ENCODE measurements at places on chromosomes 11 and 22.

DNA sequence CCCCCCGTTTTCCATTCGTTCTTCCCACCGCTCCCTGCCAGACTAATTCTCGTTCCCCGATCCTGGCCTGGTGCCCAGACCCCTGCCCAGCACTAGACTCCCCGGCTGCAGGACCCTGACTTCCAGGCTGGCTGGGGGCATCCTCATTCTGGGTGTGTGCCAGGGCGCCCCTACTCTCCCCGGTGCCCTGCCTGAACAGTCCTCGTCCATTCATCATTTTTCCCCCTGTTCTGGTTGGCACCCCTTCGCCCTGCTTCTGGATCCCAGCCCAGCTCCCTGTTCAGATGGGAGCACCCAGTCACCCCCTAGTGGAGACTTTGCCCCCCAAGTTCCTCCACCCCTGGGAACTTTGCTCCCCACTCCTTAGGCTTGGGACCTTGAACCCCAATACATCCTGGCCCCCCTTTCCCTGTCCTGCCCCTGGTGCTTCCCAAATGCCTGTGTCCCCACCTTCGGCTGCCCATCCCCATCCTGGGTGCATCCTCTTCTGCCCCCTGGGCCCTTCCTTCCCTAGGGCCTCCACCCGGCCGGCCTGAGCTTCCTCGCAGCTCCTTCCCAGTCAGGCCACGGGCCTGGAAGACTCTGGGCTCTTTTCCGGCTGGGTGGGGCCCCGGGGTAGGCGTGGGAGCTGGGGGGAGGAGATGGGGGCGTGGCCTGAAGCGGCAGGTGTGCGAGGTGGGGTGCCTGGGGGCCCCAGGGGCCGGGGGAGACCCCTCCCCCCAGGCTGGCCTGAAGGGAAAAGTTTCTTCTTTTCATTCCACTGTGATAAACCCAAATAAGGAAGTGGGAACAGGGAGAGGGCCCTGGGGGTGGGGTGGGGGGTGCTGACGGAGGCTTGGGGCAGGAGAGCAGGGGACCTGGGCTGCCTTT, 908 bp downstream of the PLCB3 start:
- DNase-seq: peak; percentile 74

DNA sequence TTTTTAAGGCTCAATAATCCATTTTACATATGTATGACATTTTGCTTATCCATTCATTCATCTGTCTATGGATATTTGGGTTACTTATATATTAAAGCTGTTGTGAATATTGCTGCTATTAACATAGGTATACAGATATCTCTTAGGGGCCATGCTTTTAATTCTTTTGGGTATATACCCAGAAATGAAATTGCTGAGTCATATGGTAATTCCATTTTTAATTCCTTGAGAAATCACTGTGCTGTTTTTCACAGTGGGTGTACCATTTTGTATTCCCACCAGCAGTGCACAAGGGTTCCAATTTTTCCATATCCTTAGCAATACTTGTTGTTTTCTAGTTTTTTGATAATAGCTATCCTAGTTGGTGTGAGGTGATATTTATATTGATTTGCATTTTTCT, 19.0 kb downstream of the PRMT3 start:
- DNase-seq: no peak

DNA sequence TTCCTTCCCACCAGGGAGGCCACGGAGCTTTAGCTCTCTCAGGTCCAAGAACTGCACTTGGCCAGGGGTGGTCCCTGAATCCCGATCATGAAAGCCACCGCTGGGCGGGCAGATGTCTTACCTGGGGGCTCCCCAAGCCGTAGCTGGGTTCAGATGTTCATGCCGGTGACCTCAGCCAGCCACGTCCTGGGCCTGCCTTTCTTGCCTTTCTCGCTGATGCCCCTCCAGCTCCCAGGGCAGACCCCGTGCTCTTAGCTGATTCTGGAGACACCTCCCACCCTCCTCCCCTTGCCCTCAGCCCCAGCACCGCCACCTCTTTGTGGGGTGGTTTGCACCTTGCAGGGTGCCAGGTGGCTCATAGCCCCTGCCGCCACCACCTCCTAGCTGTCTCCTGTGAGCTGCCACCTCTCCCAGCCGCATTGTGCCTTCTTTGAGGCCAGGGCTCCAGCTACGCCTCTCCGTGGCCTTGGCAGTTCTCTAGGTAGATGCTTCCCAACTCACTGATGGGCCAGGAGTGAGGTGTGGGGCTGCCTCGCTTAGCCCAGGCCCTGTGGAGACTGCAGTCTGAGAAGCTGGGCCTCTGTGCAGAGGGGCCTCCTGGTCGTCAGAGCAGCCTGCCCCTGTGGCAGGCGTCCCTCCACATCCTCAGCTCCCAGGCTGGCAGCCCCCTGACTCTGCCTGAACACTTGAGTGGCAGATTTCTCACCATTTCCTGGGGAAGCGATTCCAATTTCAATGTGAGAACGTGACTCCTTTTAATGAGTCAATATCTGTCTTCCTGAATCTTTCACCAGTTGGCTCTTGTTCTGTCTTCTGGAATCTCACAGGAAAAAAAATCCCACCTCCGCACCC, 97.6 kb upstream of the B3GAT1 start:
- DNase-seq: no peak

DNA sequence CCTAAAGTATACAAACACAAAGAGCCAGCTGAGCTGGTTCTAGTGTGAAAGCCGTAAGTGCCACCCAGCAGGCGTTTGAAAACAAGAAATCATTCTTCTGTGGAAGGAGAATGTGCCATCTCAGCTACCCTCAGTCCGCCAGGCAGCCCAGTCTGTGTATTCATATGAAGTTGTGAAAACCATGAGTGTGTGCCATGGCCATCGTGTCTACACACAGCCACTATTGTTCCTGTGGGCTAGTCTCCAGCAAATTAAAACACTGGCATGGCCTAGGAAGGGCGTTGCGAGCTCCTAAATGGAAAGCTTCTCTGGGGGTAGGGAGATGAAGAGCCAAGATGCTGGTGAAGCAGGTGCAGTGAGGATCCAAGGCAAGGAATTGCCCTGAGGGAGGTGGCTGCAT, 51.5 kb upstream of the HORMAD2 start:
- no peak for DNase-seq

GRCh38 chr11:105780781-105781525, 171.1 kb downstream of the GRIA4 start:
- peak; percentile 58 for DNase-seq

DNA sequence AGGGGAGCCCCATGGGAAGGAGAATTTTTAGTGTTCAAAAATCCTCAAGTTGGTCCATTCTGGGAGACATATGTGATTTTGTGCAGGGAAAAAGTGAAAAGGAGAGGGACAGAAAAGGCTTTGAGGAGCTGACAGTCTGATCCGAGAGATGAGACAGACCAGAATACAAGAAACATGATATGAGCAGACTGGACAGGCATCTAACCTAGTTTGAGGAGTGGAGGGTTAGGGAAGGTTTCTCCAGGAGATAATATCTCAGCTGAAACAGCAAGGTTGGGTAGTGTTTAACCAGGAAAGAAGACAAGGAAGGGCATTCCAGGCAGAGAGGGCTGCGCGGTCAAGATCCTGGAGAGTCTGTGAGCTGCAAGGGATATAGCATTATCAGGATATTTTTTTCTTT, 101.4 kb upstream of the NCAM1 start:
- no peak for DNase-seq

DNA sequence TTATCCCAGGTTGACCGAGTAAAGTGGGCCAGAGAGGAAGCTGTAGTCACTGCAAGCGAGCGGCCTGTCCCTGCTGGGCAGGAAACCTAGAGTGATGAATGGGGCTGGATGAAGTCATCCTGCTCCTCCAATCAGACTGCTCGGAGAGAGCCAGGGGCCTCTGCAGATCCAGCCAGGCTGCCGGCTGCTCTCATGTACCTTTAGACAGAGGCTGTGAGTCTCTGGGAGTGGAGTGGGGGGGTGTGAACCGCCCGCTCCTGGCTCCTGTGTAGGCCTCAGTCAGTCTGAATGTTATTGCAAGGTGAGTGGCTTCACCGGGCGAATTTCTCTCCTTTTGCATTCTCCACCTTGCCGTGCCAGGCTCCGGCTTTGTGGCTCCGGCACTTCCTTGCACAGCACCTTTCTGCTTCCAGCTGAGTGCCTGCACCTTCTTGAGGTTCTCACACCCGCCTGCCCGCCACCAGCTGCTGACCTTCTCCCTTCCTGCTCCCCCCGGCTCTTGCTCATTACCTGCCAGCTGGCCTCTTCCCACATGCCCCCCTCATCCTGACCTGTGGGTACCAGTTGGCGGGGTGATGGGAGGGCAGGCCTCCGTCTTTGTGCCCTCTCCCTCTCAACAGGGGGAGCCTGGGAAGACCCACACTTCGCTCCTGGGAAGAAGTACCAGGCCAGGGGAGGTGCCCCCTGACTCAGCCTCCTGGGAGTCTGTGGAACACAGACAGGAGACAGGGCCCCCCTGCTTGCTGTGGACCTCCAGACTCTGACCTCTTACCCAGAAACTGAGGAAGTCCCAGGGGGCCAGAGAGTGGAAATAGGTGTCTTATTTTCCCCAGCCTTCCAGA, 79.9 kb downstream of the GRAMD1B start:
- DNase-seq: peak; percentile 85

GRCh38 chr11:127103586-127104388, 103.2 kb upstream of the KIRREL3 start:
- DNase-seq: peak; percentile 27

- DNase-seq: peak; percentile 39
Measured at GRCh38 chr11:31815711-31816467, 4.8 kb upstream of the PAX6 start.

- no peak for DNase-seq
Measured at GRCh38 chr11:66221012-66221411, 47.4 kb upstream of the RAB1B start.

GRCh38 chr11:18611196-18611595, 11.6 kb downstream of the MISFA start:
- no peak for DNase-seq

DNA sequence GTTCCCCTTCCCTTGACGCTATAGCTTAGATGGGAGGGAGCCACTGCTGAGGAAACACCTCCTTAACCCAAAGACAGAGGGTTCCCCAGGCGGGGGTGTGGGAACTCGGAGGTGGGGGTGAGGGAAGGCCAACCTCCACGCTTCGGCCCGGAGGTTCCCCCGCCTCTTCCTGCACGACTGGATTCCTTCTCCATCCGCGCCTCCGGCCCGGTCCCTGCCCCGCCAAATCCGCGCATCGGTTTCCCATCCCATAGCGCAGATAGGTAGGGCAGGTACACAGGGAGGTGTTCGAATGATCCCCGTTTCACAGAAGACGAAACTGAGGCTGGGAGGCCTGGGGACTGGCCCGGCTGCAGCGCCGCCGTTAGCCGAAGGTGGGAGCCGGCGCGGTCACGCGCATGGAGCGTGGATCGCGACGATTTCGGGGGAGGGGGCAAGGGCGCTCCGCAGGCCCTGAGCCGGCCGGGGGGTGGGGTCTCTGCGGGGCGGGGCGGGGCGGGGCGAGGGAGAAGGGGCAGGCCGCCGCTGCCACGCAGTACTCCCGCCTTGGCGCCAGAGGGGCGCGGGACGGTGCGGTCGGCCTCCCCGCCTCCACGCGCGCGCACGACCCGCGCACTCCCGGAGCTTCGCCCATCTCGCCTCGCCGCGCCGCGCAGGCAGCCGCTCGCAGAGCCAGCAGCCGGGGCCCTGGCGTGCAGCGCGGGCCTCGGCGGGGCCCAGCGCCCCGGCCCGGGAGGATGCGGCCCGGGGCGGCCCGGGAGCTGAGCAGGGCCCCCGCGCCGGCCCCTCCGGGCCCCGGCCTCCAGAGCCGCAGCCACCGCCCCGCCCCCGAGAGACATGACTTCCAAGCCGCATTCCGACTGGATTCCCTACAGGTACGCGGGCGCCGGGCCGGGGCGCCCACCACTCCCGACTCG, at the start of gene TUB:
TSS of gene TUB (plus strand) at position 538 of the 917 bp plus-strand sequence. CDS start at position 838, 300 bp downstream.
- peak; percentile 81 for DNase-seq

DNA sequence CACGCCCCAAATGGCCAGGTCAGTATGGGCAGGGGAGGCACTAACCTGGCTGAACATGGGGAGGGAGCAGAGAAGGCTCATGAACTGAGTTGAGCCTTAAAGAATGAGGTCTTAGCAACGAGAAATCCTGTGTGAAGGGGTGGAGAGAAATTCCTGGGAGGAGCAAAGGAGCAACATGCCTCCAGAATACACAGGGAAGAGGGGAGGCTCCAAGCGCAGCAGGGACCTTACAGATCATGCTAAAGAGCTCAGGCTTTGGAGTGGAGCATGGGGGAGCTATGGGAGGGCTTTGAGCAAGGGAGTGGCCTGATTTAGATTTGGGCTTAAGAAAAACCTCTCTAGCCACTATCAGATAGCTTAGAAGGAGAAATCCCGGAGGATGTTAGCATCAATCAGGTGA, 88.1 kb downstream of the MN1 start:
- no peak for DNase-seq

- no peak for DNase-seq
Measured at GRCh38 chr11:134343646-134344045, 11.9 kb downstream of the GLB1L2 start.

- DNase-seq: no peak
Measured at GRCh38 chr11:110038201-110038600, 55.0 kb upstream of the ZC3H12C start.

- peak; percentile 92 for DNase-seq
Measured at GRCh38 chr11:2885678-2886081, at the start of gene CDKN1C. Gene CDKN1C (minus strand): TSS chr11:2885775. CDS start chr11:2885456, 319 bp downstream.

- DNase-seq: no peak
Measured at GRCh38 chr22:30830907-30831306, 136.2 kb downstream of the OSBP2 start.

DNA sequence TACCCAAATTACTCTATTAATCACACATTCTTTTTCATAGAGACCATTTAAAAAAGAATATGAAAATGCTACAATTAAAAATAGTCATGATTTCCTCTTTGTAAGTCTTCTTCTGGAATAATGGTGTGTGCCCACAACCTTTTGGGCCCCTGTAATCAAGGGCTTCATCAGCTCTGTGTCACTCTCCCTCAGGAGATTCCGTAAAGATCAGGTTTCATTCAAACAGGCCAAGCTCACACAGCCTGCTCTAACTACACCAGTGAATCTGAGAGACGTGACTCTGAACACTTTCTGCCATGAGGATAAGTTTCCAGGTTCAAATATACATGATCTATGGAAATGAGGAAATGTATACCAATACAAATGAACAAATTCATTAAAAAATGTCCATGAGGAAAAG, 9.5 kb downstream of the DRICH1 start:
- no peak for DNase-seq

DNA sequence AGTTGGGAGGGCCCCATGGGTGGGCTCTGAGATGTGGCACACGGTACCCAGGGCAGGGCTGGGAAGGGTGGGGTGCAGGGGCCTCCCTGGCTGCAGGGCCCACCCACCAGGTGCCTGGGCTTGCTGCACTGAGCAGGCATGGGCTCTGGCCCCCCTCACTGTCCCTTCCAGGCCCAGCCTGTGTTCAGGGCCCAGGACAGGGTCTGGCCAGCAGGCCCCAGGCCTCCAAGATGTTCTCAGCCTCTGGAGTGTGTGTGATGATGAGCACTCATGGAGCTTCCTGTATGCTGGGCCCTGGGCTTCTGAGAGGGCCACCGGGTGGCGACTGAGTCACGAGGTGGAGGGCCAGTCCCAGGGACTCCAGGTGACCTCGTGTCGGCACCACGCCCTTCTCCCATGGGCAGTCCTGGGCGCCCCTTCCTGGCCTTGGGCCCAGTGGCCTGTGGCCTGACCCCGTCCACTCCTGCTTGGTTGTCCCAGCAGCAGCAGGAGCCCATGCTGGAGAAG, 55.9 kb upstream of the CCDC188 start:
- DNase-seq: no peak
